MG63 (cell line): ENCODE measurements at places on chromosomes 6 and 20.

GRCh38 chr6:7939184-7939863 is 28.7 kb upstream of the TXNDC5 start:
- DNase-seq: no peak

DNA sequence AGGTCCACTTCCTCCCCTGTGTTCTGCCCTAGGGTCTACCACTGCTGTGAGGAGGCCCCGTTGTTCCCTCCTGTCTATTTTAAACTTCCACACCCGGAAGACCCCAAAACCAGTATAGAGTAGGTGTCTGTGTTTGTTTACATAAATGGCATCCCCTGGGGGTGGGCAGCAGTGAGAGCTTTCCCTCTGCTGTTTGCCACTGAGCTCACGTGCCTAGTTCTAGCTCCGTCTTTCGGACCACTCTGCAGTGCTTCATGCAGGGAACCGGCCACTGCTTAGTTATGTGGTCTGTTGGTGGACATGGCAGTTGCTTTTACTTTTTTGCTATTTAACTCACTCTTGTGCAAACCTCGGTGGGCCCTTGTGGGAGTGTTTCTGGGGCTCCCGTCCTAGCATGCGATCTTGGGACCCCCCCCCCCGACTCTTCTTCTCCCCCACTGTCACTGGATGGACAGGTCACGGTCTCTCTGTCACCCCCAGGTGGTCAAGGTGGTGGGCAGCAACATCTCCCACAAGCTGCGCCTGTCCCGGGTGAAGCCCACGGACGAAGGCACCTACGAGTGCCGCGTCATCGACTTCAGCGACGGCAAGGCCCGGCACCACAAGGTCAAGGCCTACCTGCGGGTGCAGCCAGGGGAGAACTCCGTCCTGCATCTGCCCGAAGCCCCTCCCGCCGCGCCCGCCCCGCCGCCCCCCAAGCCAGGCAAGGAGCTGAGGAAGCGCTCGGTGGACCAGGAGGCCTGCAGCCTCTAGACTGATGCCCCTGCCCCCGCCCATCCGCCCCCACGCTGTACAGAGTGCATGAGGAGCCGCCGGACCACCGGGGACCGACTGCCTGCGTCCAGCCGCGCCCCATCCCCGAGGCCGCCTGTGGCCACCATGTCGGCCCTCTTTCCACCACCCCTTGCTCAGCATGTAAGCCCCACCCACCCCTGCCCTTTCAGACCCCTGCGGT is 40.9 kb downstream of the VSTM2L start:
- no peak for DNase-seq

- no peak for DNase-seq
These were observed 3.9 kb downstream of the EPM2A start for GRCh38 chr6:145731447-145731846.

DNA sequence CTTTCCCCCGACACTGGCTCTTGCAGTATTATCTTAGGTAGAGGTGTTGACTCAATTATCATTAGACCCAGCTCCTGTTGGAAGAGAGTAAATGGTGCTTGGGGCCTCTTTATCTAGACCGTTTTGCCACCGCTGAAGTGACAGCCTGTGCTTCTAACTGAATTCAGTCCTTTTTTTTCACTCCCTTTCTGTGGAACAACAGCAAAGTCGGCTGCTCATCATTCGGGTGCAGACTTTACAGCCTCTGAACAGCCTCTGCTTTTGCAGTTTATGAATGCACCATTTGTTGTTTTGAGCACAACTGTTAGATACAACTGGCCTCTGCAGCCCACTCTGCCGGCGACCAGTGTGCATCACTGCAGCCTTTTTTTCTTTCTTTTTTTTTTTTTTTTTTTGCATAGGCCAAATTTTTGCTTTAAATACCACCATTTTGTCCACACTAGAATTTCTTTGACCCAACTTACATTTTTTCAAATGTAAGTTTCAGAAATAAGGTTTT is 35.8 kb downstream of the RREB1 start:
- DNase-seq: no peak

DNA sequence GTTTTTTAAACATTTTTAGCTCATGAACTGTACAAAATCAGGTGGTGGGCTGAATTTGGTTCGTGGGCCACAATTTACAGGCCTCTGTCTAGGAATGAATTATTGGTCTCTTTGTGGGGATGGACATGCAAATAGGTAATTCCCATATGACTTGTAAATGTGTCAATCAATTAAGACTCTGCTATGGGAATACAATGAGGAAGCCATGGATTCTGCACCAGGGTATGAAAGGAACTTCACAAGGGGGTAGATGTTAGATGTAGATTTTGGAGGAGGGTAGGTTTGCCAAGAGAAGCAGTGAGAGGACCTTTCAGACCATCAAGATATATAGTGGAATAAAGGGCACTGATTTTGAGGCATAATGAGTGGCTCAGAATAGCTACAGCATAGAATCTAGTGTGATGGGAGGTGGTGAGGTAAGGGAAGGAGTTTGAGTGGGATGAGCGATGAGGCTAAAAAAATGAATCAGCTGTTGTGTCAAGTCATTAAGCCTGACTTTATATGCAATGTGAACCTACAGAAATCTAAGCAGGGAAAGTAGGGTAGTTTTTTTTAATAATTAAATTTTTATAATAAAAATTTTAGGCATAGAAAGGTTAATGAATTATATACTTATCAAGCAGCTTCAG is 32.6 kb upstream of the RNF182 start:
- DNase-seq: no peak

DNA sequence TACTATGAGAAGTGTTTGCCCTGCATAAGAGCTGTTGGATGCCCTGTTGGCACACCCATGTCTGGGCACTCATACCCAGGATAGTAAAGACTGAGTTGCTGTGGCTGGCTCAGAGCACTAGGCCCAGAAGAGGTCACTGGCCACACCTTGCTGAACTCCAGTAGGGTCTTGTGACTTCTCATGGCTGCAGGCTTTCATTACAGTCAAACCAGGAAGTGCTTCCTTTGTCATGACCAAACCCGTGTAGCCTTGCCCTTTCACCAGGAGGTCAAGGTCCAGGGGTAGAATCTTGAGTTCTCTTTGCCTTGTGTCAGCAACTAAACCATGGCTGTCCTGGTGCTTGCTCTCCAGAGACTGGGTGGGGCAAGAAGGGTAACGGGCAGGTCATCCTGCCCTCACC is 49.5 kb downstream of the CD164 start:
- no peak for DNase-seq

GRCh38 chr20:3106658-3107463 is 22.3 kb upstream of the AVP start:
- DNase-seq: no peak

- DNase-seq: no peak
These were observed 720.4 kb upstream of the CHD6 start for GRCh38 chr20:42338294-42339201.

GRCh38 chr20:62428396-62429295 is 1.3 kb upstream of the RBBP8NL start:
- no peak for DNase-seq

DNA sequence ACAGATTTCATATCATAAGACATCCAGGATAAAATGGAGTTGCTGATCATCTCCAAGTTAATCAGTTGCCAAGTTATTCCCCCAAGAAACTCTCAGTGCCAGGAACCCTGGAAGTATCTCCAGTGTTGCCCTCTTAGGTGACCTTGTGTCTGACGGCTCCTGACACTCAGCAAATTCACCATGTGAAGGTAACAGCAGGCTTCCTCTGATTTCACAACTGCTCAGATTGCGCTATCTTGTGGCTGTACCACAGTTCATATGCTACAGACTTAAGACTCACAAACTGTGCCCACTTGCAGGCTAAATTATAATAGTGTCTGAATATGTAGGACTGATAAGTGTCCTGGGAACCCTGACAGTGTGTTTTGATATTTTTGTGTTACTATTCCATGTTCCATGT is 186.6 kb upstream of the OPRM1 start:
- no peak for DNase-seq

GRCh38 chr6:63899550-63899949 is 263.9 kb downstream of the PHF3 start:
- no peak for DNase-seq

DNA sequence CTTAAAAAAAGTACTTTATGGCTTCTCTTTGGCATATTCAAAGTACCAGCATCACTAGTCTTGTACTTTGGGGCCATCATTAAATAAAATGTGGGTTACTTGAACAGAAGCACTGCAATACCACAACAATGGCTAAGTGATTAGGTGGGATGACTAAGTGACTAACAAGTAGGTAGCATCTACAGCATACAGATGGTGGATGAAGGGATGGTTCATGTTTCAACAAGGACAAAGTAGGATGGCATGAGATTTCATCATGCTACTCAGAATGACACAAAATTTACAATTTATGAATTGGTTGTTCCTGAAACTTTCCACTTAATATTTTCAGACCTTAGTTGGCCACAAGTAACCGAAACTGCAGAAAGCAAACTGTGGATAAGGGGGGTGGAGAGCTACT is 7.7 kb downstream of the MPC1 start:
- no peak for DNase-seq

- DNase-seq: no peak
These were observed 94.3 kb downstream of the RTN4IP1 start for GRCh38 chr6:106535012-106535411.

DNA sequence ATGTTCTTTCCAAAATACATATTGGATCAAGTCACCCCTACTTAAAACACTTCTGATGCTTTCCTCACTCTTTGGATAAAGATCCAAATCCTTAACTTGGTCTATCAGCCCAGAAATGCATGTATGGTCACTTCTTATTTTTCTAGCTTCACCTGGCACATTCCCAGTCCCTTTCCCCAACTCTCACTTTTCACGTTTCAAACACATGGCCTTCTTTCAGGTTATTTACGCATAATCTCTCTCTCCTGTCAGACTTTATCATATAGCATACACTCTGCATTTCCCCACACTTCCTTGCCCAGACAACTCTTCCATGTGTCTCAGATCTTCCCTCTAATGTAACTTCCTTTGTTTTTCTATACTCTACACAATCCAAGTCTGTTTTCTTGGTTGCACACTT is 12.8 kb downstream of the PHIP start:
- no peak for DNase-seq

GRCh38 chr6:135577059-135577538 is 79.6 kb upstream of the AHI1 start:
- no peak for DNase-seq
